A549 (cell line): ENCODE measurements at places on chromosomes 1 and 21.

GRCh38 chr1:119359730-119360129, 8.9 kb upstream of the HAO2 start:
- no peak for DNase-seq

GRCh38 chr1:113943028-113943811, 14.1 kb downstream of the HIPK1 start:
- DNase-seq = no peak

DNA sequence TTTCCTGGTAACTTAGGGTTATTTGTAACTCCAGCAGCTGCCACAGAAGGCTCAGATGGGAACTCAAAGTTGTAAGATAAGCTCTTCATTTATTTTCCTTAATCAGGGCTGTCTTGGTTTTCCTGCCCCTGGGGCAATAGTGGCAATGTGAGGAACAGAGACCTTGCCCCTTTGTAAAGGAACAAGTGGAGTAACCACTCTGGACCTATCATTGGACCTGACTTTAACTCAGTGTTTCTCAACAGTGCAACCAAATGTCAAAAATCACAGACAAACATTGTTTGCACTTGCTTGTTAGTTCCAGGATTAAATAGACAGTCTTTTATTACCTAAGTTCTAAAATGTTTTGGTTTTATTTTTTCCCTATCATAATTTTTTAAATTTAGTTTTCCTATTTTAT, 2.8 kb upstream of the FMO3 start:
- DNase-seq = no peak

DNA sequence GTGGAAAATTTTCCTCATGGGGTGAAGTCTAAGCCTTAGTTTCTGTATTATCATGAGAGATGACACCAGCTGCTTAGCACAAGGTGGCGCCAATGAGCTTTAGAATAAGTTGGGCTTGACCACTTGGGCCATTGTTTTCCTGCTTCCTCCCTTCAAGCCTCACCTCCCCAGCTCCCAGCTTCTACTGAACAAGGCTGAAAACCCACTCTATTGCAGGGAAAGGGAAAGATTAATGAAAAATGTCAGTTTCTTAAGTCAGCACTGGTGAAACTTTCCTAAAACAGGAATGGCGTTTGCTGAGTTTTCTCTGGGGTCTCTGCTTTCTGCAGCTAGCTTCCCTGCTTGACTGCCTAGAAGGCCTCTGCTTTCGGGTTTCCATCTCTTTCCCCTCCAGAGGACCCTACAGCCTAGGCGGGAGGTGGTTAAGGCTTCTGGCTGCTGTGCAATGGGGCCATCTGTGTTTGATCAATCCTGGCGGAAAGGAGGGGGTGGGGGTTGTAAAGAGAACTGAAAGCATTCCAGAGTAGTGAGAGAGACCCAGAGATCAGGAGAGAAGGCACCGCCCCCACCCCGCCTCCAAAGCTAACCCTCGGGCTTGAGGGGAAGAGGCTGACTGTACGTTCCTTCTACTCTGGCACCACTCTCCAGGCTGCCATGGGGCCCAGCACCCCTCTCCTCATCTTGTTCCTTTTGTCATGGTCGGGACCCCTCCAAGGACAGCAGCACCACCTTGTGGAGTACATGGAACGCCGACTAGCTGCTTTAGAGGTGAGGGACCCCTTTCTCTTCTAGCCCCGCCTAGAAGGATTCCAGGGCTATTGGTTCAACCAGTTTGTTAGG, at the start of gene OLFML3:
Gene OLFML3, plus strand, starts transcription at position 612 of the 840 bp plus-strand sequence. Its CDS starts 43 bp downstream, at position 655.
- DNase-seq = peak; percentile 37

GRCh38 chr1:180533266-180533987, 25.3 kb upstream of the OVAAL start:
- peak; percentile 69 for DNase-seq

GRCh38 chr1:179036844-179037465, 11.3 kb downstream of the FAM20B start:
- DNase-seq = no peak

DNA sequence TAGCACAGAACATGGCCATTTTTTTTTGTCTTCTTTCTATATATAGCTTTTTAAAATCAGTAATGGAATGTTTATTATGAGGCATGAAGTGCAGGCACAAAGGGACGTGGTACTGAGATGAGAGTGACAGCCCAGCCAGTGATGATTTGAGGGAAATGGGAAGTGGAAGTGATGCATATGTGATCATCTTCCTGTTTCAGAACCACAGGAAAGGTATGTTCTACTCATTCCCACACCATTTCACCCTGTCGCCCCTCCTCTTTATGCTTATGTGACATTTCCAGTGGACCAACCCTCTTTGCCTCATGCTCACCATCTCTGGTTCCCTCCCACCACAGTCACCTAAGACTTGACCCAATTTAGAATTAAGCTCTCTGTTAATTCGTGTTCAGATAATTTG, 24.3 kb downstream of the PTGS2 start:
- DNase-seq = no peak
